Left ventricle myocardium inferior (tissue), 1 donor: ENCODE measurements at places on chromosomes 1 and 21.

DNA sequence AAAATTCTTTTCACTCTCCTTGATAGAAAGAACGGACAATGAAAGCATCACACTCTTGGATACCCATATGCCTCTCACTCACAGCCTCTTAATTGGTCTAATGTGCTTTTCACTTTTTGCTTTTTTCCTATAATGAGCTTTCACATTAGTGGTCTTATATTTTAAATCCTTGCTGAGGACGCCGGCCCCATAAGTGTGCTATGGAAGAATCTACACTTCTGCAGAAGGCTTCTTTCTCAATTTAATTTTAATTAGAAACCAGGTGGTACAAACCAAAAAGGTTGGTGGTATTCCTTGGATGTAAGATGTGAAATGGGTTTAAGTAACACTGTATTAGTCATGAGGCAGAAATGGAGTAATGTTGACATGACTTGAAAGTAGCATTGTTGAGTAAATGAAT is 190.6 kb upstream of the NFIA start:
- no peak for DNase-seq

DNA sequence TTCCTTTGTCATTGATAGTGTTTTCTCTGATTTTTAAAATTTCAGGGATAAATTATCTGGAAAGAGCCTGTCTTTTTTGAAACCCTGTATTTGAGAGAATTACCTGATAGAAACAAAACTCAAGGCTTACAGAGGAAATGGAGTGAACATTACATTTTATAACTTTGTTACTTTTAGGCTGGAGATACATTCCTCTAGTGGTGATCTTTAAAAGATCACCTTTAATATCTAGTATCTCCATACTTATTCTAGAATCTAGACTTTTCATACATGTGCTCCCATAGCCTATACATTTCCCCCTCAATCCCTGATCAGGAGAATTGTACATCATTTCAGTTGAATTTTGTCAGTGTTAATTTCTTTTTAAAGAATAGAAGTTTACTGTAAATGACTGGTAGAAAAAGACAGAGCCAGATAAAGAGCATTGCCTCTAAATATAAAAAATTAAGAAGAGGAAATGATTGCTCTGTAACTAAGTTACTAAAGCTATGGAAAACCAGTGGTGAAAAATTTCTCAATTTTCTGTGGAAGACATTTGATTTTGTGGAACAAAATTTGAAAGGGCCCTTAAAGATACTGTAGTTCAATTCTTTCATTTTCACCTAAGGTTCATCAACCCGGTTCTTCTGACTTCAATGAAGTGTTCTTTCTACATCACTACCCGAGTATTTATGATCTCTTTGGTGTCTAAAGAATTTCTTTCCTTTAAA is 33.7 kb downstream of the RASAL2 start:
- DNase-seq, result no peak

DNA sequence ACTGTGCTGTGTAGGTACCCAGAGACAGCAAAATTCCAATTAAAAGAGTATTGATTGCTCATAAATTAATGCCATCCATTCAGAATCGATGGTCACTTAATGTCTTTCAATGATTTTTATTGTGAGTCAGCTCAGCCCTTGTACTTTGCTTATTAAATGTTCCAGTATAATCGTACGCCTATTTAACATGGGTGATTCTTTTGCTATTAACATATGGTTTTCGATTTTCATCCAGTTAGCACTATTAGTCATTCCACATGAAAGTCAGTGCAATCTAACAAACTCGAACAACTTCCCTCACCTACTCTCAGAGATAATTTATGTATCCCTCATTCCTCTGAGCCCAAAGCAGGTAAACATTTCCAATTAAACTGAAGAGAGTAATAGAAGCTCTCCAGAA is 109.6 kb upstream of the APP start:
- no peak for DNase-seq

GRCh38 chr1:201266774-201267173 is 16.5 kb upstream of the PKP1 start:
- no peak for DNase-seq

- DNase-seq, result peak; percentile 72
Measured at GRCh38 chr21:43361493-43362296, 65.2 kb downstream of the SIK1 start.

- DNase-seq, result peak; percentile 50
Measured at GRCh38 chr1:37945743-37946702, 830 bp downstream of the INPP5B start.

- DNase-seq, result no peak
Measured at GRCh38 chr1:244205171-244205570, 154.1 kb downstream of the ZBTB18 start.

DNA sequence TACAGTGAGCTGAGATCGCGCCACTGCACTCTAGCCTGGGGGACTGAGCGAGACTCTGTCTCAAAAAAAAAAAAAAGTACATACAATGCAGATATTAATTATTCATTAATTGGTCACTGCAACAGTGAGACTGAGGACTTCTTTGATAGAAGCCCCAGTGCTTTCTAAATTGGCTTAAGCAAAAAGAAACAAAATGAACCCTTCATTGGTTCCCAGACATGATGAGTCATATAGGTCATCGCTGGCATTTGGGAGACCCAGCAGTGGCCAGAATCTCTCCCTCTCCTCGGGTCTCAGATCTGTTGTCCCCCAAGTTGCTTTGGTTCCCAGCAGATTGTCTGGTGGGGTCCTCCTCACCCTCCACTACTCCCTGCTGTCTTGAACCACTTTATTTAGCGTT is 144.9 kb downstream of the KAZN start:
- DNase-seq, result no peak

DNA sequence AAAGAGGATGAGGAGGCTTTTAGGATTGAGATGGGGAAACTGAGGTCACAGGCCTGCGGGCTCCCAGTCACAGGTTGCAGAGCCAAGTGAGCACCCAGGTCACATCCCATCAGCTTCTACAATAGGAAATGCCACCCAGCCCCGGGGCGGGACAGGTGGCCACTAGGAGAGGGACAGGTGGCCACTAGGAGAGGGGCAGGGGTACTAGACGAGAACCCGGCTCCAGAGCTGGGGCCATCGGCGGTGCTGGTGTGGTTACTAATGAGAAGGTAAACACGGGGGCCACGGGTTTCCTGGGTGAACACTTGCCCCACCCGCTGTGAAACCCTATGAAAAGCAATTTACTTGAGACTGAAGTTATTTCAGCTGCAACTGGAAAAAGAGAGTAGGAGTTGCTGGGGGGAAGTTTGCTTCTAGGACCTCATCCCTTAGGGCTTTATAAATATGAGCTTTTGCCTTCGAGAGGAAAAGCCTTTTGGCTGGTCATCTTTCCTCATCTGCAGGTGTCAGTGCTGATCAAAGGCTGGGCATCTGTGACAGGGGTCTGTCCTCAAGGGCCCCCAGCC is 52.5 kb downstream of the MRPL37 start:
- no peak for DNase-seq

- DNase-seq, result no peak
Measured at GRCh38 chr1:102595106-102595505, 513.2 kb downstream of the COL11A1 start.

- no peak for DNase-seq
Measured at GRCh38 chr1:47870480-47870879, 126.7 kb downstream of the TRABD2B start.
